ENCODE measurements at places on chromosomes 12 and 14. TPM values are rescaled to one million over a fixed set of nuclear protein-coding genes. Genes with fewer than 3 reads are reported as not detected.

The SIX6 gene
- not detected for total RNA-seq

The MSI1 gene
- not detected for total RNA-seq

The TTC6 gene
- 0.34 TPM for total RNA-seq

The LRP6 gene
- 36.3 TPM for total RNA-seq

The KRT72 gene
- total RNA-seq: not detected

The LRRC10 gene
- not detected for total RNA-seq

The CCDC88C gene
- 38.9 TPM for total RNA-seq

The LAG3 gene
- total RNA-seq: not detected

The FMNL3 gene
- total RNA-seq: 3.4 TPM

The ALKBH1 gene
- 11.7 TPM for total RNA-seq

The DEPDC4 gene
- 1.0 TPM for total RNA-seq

The PLEKHG7 gene
- total RNA-seq: not detected

The CFAP251 gene
- total RNA-seq: 18.1 TPM

The P2RX2 gene
- not detected for total RNA-seq

The GPX2 gene
- 0.71 TPM for total RNA-seq

The PRKD1 gene
- total RNA-seq: under 0.01 TPM

The CCDC198 gene
- total RNA-seq: not detected

The ARHGDIB gene
- 4.8 TPM for total RNA-seq

The STON2 gene
- total RNA-seq: 96.0 TPM

The KLRK1 gene
- total RNA-seq: not detected

The FZD10 gene
- 7.5 TPM for total RNA-seq

The ARHGEF25 gene
- total RNA-seq: 0.43 TPM

The RNASE3 gene
- total RNA-seq: not detected

The DEGS2 gene
- total RNA-seq: 1.2 TPM

The NTF3 gene
- not detected for total RNA-seq

The SPTB gene
- total RNA-seq: not detected

The JPH4 gene
- not detected for total RNA-seq

The TAS2R8 gene
- total RNA-seq: not detected

The LALBA gene
- not detected for total RNA-seq

The DPY19L2 gene
- total RNA-seq: 1.6 TPM

The MIP gene
- total RNA-seq: not detected

The PTPRB gene
- 0.34 TPM for total RNA-seq

The P2RX7 gene
- total RNA-seq: under 0.01 TPM

The SPATS2 gene
- total RNA-seq: 35.2 TPM
